ENCODE measurements at places on chromosomes 12 and 14. TPM values are rescaled to one million over a fixed set of nuclear protein-coding genes. Genes with fewer than 3 reads are reported as not detected.

Gene GLI1
- 8.3 TPM for total RNA-seq

Gene MANSC4
- total RNA-seq = not detected

Gene NFE2
- not detected for total RNA-seq

Gene LRRC9
- total RNA-seq = not detected

Gene COX8C
- not detected for total RNA-seq

Gene ADCY6
- 54.9 TPM for total RNA-seq

Gene PRKD1
- total RNA-seq = 11.1 TPM

Gene MDGA2
- not detected for total RNA-seq

Gene NKX2-1
- not detected for total RNA-seq

Gene DEGS2
- total RNA-seq = 0.17 TPM
